ENCODE measurements at places on chromosomes 6 and 20.

GRCh38 chr20:35318502-35319157 is 26.4 kb upstream of the FAM83C start:
- no peak for DNase-seq

- DNase-seq: no peak
These were observed 24.5 kb upstream of the TAF8 start for GRCh38 chr6:42025845-42026243.

DNA sequence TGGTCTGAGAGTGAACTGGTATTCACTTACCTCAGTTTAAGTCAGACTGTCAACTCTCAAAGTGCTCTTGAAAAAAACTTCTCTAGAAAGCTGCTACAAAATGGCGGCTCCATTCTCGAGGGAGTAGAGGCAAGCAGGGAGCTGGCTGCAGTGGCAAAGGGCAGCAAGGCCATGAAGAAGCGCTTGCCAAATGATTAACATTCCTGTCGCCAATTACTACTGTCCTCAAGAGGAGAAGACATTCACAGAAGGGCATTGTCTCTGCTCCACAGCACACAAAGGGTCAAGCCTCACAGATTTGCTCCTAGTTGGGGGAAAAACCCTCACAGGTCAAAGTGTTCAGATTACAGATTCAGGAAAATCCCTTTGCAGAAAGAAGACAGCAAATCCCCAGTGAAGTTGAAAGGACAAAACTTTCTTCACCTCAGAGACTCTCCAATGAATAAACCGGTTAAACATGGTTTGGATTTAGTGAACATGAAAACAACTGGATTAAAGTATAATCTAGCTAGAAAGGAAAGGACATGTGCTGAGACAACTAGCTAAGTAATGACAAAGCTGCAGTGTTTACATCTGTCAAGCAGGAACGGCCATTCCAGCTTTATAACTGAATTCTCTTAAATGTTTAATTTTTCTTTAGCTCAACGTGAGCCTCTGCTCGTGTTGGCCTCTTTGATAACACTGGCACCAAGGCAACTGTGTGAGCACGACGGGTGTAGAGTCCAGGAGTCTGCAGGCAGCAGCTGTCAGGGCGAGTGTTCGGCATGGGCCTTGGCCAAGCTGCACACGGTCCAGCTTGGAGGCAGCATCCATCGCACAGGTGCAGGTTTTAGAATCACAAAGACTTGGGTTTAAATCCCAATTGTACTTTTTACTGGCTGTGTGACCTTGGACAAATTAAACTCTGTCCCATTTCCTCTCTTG is 37.6 kb downstream of the NR2E1 start:
- DNase-seq: no peak

GRCh38 chr6:138509371-138509770 is 10.1 kb upstream of the NHSL1 start:
- DNase-seq: no peak

GRCh38 chr6:111750753-111751673 is 122.2 kb downstream of the FYN start:
- no peak for DNase-seq

GRCh38 chr6:113292646-113293422 is 564.3 kb upstream of the MARCKS start:
- no peak for DNase-seq

- DNase-seq: no peak
These were observed 152.5 kb downstream of the IBTK start for GRCh38 chr6:82095091-82095490.

DNA sequence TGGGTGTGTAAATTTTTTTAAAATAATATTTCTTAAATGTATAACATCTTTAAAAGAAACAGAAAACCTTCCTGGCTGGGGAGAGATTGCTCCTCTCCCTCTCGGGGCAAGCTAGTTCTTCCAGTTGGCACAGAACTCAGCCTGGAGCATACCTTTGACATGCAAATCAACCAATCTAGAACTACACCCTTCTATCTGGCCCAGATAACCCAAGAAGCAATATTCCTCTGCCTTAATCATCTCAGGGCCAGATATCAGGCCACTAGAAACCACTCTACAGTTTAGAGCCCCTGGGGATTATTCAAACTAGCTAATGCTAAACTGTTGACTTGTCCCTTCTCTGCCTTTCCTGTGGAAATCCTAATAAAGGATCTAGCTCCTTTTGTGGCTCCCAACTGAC is 33.9 kb downstream of the CYP39A1 start:
- DNase-seq: no peak

GRCh38 chr6:156977527-156978291 is 200.5 kb downstream of the ARID1B start:
- no peak for DNase-seq

DNA sequence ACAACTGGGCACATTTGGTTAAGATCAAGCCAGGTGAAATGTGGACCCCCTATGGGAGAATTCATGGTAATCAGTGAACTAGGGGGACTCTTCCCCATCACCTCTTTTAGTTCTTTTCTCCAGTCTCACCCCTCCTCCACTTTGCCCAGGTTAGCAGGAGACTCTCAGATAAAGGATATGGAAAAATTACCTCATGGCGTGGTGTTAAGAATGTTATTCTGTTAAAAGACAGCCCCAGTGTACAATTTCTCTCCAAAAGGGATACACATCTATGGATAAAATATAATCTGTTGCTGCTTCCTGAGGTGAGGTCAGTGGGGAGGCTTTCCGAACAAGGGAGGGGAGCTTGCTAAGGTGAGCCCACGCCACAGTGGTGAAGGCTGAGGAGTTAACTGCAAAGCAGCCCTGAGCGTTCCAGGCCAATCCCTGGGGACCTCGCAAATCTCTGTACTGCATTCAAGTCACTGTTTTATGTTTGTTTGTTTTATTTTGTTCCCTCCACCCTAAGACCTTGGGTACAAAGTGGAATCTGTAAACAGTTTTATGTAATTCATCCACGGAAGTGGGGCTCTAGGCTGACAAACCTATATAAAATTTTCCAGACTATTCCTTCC is 52.0 kb downstream of the ADGRF1 start:
- no peak for DNase-seq

GRCh38 chr6:13319891-13320564 is 8.3 kb downstream of the TBC1D7 start:
- DNase-seq: no peak

- DNase-seq: no peak
These were observed 71.6 kb upstream of the DST start for GRCh38 chr6:56714273-56714672.

- no peak for DNase-seq
These were observed 115.6 kb upstream of the CDYL start for GRCh38 chr6:4660377-4661321.

GRCh38 chr6:90098001-90098531 is 198.6 kb downstream of the BACH2 start:
- DNase-seq: no peak

DNA sequence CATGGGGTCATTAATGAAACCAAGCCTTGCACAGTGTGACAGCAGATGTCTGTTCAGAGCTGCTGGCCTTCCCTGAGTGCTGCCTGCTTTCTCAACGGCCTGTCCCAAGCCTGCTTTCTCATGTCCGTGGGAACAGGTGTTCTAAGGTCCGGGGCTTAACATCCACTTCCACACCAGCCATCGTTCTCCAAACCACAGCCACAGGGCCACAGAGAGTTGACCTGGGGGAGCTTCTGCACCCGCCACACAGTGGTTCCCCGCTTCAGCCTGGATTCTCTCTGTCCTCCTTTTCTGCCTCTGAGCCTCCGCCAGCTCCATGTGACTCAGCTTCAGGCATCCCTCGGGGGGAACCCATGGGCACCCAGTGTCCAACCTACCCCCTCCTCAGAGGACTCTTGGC is 26.9 kb upstream of the PPP1R3G start:
- no peak for DNase-seq

DNA sequence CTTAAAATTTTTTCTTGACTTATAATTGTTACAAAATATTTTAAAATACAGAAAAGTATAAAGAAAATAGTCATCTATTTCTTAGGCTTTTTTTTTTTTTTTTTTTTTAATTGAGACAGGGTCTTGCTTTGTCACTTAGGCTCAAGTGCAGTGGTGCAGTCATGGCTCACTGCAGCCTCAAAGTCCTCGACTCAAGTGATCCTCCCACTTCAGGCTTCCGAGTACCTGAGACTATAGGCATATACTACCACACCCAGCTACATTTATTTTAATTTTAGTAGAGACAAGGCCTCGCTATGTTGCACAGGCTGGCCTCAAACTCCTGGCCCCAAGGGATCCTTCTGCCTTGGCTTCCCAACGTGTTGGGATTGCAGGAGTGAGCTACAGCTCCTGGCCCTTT is 5.3 kb upstream of the ACAT2 start:
- no peak for DNase-seq

- DNase-seq: no peak
These were observed 22.6 kb downstream of the ETV7 start for GRCh38 chr6:36364669-36365479.

DNA sequence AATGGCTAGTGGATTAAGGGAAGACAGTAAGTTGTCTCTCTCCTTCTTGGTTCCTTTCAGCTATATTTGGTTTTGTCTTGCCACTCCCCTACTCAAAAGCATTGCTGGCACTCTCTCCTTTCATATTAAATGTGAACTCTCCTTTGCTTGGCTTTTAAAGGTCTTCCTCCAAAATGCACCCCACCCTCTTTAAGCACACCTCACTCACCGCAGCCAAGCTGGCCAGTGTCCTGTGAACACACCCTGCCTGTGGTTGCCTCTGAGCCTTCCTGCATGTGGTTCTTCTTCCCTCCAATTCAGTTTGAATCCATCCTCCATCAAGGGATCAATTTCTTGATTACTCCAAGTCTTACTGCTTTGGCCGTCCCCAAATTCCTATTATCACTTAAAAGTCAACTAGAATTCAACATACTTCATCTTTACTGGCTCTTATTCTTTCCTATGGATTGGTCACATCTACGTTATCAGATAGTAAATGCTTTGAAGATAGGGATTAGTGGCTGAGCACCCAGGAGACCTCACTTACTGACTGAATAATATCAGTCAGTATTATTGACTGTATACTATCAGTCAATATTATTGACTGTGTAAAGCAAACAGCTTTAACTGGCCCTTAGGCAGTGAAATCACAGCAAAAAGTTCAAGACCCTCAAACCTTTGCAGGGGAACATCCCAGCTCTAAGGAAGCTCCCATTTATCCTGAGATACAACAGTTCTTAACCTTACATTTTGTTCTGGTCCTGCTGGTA is 41.6 kb upstream of the SPDEF start:
- no peak for DNase-seq

GRCh38 chr20:22815603-22816315 is 219.4 kb upstream of the SSTR4 start:
- DNase-seq: no peak

DNA sequence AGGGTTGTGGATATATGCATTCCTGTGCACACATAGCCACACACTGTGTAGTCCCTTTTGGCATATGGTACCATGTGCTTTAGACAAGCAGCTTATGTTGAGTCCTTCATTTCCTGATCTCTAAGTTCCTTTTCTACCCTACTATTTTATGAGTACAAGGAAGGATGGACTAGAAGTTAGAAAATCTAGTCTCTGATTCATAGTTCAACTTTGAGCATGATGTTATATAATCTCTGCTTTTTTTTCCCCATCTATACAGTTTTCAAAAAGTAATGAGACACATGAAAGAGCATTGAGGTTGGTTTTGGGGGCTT is 123.6 kb downstream of the PLEKHG1 start:
- no peak for DNase-seq

- DNase-seq: no peak
These were observed 63.5 kb upstream of the HDDC2 start for GRCh38 chr6:125365230-125365629.

DNA sequence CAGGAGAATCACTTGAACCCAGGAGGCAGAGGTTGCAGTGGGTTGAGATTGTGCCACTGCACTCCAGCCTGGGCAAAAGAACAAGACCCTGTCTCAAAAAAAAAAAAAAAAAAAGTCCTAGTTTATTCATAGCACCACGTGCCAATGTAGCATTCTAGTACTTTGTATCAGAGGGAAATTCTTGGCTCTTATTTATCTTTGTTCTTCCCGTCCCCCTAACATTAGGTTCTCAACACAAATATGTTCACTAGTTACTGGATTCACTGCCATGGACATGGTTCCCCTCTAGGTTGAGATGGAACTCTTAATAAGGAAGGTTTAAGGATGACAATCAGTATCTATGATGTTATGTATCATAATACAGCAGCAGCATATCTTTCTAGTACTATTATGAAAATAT is 178.5 kb downstream of the KIF6 start:
- DNase-seq: no peak

GRCh38 chr20:916125-916799 is at the start of gene ANGPT4:
ANGPT4 (minus strand) TSS chr20:916334; CDS start chr20:916214, 120 bp downstream.
- DNase-seq: no peak

DNA sequence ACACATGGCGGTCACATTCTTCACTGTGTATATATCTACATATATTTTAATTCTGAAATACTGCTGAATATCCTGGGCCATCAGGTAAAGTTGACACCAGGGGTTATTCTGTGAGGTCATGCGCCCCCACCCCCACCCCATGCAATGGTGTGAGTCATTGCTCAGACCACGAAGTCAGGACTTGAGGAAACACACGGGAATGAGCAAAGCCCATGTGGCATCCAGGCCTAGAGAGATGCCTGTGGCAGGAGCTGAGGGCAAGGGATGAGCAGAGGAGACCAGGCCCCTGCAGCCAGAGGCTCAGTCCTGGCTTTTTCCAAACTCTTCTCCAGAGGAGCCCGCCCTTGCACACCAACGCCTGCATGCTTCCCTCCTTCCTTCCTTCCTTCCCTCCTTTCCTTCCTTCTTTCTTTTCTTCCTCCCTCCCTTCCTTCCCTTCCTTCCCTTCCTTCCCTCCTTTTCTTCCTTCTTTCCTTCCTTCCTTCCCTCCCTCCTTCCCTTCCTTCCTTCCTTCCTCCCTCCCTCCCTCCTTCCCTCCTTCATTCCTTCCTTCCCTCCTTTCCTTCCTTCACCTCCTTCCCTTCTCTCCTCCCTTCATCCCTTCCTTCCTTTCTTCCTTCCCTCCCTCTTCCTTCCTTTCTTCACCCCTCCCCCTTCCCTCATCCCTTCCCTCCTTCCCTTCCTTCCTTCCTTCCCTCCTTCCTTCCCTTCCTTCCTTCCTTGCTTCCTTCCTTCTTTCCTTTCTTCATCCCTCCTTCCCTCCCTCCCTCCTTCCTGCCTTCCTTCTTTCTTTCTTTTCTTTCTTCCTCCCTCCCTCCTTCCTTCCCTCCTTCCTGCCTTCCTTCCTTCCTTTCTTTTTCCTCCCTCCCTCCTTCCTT is 72.0 kb upstream of the INSM1 start:
- no peak for DNase-seq

DNA sequence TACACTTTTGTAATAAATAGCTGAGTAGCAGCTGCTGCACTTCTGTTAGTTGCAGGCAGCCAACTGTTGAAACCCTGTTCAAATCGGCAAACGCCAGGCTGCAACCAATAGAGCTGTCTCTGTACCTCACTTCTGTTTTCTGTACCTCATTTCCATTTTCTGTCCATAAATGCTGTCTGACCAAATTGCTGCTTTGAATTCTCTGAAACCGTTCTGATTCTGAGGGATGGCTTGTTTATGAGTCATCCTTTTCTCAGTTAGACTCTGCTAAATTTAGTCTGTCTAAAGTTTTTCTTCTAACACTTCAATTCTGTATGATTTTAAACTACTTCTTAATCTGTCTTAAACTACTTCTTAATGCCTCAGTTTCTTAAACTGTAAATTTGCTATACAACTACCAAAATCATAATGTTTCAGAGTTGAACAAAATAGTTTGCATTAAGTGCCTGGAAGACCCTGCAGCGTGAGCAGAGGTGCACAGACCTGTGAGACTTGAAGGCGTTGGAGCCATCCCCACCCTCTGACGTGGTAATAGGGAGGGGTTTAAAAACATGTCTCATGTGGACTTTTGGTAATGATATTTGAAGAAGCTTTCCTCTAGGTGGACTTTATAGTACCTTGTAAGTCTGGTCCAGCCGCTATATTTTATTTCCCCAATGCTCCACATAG is 9.6 kb downstream of the BTNL2 start:
- DNase-seq: no peak

- peak; percentile 15 for DNase-seq
These were observed 9.2 kb downstream of the ITPA start for GRCh38 chr20:3218307-3218988.

Measured in caudate nucleus (tissue), 63 donors.